Myometrial cell (primary cell): ENCODE measurements at places on chromosomes 12 and 14. TPM values are rescaled to one million over a fixed set of nuclear protein-coding genes. Genes with fewer than 3 reads are reported as not detected.

The ZNF84 gene
- total RNA-seq, result 6.9 and 12.1 TPM in 2 replicates

The CMKLR1 gene
- not detected in 2 replicates for total RNA-seq

The PIP4P1 gene
- 12.6 and 15.3 TPM in 2 replicates for total RNA-seq

The RND1 gene
- 0.29 TPM in 1 of 2 replicates, not detected in the other for total RNA-seq

The TRIM9 gene
- total RNA-seq, result under 0.01 and 0.58 TPM in 2 replicates

The C1QL4 gene
- total RNA-seq, result 0.58 and 0.89 TPM in 2 replicates

The CATSPERB gene
- total RNA-seq, result under 0.01 TPM in 1 of 2 replicates, not detected in the other

The SLC25A47 gene
- not detected in 2 replicates for total RNA-seq

The TEX22 gene
- total RNA-seq, result 0.35 TPM in 1 of 2 replicates, not detected in the other

The TRIP11 gene
- total RNA-seq, result 31.4 and 34.0 TPM in 2 replicates

The SMCO2 gene
- total RNA-seq, result not detected in 2 replicates

The SLC5A8 gene
- total RNA-seq, result not detected in 2 replicates

The MAP1LC3B2 gene
- total RNA-seq, result 0.29 and 0.53 TPM in 2 replicates

The KLHL33 gene
- under 0.01 and 0.35 TPM in 2 replicates for total RNA-seq

The DHH gene
- total RNA-seq, result not detected in 2 replicates

The NID2 gene
- total RNA-seq, result 137 and 167 TPM in 2 replicates

The STX2 gene
- total RNA-seq, result 32.3 and 48.2 TPM in 2 replicates
